ENCODE measurements at places on chromosomes 11 and 22.

- peak; percentile 68 for DNase-seq
These were observed 16.2 kb upstream of the CASTOR1 start for GRCh38 chr22:30305519-30305905.

- no peak for DNase-seq
These were observed 24.7 kb downstream of the OR8B2 start for GRCh38 chr11:124359566-124359965.

DNA sequence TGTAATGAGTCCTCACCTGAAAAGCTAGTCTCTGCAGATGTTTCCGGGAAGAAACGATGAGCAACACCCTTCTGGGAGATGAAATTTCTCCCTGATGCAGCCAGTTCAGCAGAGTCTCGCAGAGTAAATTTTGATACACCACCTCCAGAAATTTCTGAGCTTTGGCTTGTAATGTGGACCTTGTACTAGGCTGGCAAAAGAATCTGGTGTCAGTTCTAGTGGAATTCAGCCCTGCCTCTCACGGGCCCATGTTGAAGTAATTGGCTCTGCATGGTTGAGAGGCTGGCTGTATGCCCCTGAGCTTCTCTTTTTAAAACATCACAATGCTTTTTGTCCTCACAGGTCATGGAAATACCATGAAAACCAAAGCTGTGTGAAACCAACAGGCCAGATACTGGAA is at the start of gene GLYAT:
Gene GLYAT, minus strand, starts transcription at position 125 of the 400 bp plus-strand sequence. CDS start 7,447 bp downstream, outside the sequence.
- no peak for DNase-seq

GRCh38 chr11:121039971-121040613 is 16.2 kb downstream of the TBCEL start:
- DNase-seq, result no peak

- no peak for DNase-seq
These were observed 117.6 kb upstream of the FGF3 start for GRCh38 chr11:69936771-69937170.

DNA sequence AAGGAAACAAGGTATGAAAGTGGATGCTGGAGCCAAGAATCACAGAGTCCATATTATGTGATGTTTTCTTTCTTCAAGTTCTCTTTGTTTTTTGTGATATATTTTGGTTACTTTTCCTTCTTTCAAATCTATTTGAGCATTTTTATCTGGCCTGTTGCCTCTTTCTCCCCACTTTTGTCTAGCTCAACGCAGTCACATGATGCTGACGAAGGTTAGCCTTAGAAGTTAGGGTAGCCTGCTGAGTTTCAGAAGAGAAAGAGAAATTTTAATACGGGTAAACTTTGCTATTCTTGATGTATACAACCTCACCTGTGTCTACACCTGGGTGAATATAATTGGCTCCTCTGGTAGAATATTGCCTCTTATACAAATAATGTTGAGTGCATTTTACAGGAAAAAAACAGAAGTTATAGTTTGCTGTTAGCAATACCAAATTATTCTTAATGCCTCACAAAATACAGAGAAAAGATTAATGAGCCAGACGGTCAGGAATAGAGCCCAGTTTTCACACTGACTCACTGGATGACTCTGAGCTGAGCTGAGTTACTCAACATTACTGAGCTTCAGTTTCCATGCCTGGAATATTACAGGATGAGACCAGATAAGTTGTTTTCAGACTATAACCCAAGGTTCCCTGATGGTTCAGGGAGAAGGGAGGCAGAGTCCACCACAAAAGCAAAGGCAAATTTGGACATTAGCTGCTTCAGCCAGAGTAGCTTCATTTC is 161.6 kb upstream of the BDNF start:
- DNase-seq, result no peak

DNA sequence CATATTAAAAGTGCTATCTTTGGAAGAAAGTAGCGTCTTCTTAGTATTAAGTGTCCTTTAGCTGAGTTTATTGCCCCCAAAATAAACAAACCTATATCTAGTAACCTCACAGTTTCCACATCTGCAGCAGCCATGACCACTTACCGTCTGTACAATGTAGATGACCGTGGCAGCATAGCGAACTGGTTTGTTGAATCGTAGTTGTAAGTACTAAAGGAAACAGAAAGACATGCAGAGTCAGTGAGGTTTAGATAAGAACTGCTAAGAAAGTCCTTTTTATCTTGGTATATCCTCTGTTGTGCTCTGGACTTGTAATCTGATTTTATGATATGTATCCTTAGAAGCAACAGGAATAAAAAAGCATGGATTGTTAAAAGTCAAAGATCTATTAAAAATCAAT is 9.4 kb downstream of the SLC5A12 start:
- no peak for DNase-seq

- no peak for DNase-seq
These were observed 6.3 kb downstream of the TYR start for GRCh38 chr11:89184021-89184420.

DNA sequence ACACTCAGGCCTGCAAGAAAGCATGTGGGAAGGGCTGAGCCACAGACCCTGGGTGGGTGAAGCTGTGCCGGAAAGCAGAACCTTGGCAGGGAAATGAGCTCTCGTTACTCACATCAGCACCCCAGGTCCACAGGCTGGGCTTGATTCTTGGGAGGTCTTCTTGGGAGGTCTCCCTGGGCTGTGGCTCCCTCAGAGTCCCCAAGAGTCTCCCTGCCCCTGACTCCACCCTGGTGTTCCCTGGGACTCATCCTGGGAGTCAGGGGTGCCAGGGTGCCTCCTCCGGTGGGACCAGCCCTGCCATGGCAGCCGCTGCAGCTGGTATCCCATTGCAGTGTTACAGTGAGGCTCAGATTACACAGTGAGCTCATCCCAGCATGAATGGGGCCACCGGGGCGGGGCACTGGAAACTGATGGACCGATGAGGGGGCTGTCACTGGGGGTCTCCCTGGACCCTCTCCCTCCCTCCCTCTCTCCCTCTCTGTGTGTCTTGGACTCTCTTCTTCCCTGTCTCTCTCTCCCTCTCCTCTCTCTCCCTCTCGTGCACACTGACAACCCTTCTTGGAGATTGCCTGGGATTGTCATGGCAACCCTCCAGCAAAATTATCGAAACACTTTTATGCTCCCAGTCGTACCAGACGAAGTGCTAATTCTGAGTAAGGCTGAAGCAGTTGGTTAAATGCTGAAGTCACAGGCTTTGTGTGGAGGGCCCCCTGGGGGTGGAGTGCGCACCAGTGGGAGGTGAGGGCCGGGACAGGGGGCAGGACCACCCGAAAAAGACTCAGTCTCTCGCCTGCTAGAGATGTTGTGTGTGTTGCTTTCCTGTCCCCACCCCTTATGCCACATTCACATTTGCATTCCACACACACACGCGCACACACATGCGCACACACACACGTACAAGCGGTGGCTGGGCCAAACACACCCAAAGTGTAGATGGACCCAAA is 8.6 kb upstream of the C11orf96 start:
- DNase-seq, result no peak

DNA sequence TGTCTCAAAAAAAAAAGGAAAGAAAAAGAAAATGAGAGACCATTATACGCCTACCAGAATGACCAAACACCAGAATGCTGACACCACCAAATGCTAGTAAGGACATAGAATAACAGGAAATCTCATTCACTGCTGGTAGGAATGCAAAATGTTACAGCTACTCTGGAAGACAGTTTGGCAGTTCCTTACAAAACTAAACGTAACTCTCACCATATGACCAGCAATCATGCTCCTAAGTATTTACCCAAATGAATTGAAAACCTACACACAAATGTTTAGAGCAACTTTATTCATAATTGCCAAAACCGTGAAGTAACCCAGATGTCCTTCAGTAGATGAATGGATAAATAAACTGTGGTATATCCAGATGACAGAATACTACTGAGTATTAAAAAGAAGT is 7.2 kb downstream of the CHKA start:
- DNase-seq, result no peak

Data from GM20000 (cell line).